ENCODE measurements at places on chromosomes 12 and 14.

DNA sequence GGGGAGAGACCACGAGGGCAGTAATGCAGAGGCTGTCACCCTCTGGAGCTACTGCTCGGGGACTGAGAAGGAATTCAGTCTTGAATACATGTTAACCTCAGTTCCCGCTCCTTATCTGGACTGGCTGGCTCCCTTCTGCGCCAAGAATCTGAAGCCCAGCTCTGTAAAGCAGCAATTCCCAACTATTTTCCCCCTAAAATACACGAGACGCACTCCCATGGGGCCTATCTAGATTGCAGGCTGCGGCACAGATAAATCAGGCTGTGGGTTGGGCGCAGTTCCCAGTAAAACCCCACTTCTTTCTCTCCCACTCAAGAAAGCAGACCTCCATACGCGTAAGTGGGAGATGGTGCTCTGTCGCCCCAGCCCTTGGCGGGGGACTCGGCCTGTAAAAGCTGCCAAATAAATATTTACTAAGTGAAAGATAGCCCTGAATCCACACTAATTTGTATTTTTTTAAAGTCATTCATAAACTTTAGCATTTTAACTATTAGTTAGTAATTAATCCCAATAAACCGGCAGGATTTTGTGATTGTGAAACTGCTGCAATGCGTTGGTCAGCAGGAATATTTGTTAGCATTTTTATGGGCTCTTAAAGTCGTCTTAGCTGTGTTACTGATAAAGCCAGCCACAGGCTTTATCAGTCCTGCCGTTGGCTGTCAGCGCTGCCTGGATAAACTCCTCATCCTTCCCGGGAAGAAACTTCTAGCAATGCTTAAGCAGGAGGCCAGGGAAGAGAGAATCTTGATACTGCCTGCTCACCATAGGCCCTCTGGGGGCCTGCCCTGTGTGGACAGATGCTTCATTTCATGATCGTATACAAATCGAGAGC, 17.8 kb downstream of the FBXL14 start:
- no peak for DNase-seq

- no peak for DNase-seq
Measured at GRCh38 chr12:49091056-49091835, 3.4 kb downstream of the DHH start.

- DNase-seq, result no peak
Measured at GRCh38 chr12:56271031-56271430, 4.3 kb downstream of the COQ10A start.

DNA sequence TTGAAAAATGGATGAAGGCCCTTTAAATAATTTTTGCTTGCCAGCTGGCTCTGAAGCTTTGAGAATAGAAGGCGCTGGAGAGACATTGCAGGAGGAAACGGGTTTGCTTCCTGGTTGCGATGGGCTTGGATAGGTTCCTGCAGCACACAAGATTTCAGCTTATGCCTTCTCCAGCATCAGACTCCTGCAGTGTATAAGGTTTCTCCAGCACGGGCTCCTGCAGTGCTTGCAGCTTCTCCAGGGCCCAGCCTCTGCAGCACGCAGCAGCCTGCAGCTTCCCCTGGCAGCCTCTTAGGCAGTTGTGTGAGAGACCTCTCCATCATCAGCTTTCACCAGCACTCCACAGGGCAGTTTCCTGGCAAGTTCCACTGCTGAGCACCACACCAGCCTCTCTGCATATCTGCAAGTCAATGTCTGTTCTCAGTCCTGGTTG, 78.7 kb upstream of the ZDHHC17 start:
- DNase-seq, result no peak
